GDM1 (cell line): ENCODE measurements at places on chromosomes 12 and 14.

- DNase-seq = no peak
These were observed 188.6 kb upstream of the SOX5 start for GRCh38 chr12:24138041-24138440.

- no peak for DNase-seq
These were observed 56.2 kb downstream of the SSPN start for GRCh38 chr12:26251600-26251999.

DNA sequence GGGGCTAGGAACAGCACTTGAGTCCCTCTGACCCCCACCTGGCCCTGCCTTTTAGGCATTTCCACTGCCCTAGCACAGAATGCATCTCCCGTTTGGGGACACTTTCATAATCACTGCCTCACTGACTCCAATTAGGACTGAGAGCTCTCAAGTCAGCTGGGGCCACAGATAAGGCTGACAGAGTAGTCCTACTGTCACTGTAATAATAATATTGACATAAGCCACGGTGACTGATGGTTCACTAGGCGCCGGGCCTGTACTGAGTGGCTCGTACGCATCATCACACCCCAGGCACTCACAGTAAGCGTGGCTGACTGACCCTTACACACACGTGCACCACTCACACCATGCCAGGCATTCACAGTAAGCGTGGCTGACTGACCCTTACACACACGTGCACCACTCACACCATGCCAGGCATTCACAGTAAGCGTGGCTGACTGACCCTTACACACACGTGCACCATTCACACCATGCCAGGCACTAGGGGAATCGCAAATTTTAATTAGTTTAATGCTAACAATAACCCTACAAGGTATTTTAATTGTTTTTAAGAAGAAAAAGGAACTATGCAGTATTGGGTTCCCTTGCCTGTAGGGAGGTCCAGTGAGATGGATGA is 87.7 kb downstream of the CHGA start:
- no peak for DNase-seq

GRCh38 chr12:75883241-75883640 is 148.3 kb downstream of the PHLDA1 start:
- no peak for DNase-seq

DNA sequence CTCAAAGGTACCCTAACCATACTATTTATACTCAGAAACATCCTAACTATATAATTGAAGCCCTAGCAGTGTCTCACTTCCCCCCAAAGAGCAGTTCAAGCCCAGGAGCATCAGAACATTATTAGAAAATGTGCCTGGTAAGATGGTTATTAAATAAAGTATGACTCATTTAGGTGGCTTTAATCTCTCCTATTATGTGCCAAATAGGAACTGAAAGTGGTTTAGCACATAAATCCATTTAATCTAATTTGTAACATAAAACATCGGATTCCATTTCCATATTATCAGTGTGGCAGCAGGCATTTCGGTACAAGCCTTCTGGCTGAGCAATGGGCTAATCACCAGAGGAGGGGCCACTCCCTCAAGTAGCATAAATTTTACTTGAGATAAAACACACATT is 395.2 kb upstream of the TMTC1 start:
- no peak for DNase-seq

DNA sequence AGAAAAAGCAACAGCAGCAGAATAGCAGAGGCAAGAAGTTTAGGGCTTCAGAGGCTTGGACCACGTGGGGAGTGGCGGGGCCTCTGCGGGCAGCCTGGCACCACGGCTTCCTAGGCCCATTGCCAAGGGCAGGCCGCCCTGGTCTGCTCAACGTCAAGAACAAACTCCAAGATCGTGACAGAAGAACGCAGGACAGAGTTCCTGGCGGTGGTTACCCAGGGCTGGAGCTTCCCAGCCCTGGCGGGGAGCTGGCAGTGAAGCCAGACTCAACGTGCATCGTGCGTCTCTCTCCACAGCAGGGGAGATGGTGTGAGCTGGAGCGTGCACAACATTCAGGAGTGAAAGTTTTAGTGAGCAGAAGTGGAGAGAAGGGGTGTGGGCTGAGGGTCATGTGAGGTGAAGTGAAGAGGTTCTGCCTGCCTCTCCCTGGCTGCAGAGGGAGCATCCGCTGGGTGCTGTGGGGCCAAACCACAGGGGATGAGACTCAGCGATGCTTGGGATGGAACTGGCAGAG is 13.9 kb upstream of the CACNA2D4 start:
- no peak for DNase-seq

- no peak for DNase-seq
These were observed 72.2 kb downstream of the TGFB3 start for GRCh38 chr14:75909630-75910029.

- DNase-seq = no peak
These were observed 1.2 kb downstream of the RPLP0 start for GRCh38 chr12:120199595-120200306.

- no peak for DNase-seq
These were observed 1299.9 kb downstream of the FSCB start for GRCh38 chr14:43207189-43207588.

DNA sequence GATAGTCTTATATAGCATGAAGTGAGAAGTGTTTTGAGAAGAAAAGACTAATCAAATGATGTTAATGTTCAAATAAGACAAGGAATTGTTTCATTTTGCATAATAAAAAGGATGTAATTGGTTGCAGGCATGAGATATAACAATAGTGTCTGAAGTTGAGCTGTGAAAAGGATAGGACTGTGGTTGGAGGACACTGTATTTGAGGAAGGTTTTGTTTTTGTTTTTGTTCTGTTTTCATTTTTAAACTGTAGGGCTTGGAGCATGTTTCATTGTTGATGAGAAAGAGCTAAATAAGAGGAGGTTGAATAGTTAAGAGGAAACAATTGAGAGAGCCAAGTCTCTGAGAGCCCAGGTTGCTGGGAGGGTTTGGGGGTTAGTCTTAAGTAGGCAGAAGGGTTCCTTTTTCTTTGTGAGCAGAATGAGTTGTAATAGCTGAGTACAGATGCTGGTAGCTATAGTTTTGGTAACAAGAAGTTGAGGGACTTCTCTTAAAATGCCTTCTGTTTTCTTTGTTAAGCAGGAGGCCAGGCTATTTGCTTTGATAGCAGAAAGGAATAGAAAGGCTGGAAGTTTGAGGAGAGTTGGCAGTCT is 58.4 kb downstream of the CCDC91 start:
- no peak for DNase-seq

DNA sequence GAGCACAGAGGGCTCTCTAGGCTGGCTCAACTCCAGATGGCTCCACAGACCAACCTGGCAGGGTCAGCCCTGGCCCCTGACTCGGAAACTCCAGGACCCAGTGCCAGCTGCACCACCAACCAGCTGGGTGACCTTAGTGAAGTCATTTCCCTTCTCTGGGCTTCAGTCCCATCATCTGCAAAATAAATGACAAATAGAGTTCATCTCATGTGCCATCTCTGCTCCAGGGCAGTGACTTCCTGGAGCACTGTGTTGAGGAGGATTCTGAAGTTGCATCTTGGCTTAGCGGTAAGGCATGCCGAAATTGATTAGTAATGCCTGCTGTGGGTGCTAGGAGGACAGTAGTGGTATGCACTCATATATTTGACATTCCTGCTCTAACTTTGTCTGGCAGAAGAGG is 31.5 kb downstream of the DTX1 start:
- DNase-seq = no peak

DNA sequence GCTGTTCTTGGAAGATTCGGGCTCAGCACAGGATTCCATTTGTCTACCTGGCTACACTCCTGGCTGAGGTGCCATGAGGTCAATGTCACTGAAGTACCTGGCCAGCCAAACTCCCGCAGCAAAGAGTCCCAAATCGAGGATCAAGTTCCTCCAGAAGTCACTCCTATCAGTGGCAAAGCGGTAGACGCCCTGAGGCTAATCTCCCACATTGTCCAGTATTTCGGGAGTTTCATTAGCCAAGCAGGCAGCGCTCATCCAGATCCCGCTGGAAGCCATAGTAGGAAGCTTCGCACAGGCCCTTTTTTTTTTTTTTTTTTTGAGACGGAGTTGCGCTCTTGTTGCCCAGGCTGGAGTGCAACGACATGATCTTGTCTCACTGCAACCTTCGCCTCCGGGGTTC is 8.9 kb upstream of the AACS start:
- no peak for DNase-seq

DNA sequence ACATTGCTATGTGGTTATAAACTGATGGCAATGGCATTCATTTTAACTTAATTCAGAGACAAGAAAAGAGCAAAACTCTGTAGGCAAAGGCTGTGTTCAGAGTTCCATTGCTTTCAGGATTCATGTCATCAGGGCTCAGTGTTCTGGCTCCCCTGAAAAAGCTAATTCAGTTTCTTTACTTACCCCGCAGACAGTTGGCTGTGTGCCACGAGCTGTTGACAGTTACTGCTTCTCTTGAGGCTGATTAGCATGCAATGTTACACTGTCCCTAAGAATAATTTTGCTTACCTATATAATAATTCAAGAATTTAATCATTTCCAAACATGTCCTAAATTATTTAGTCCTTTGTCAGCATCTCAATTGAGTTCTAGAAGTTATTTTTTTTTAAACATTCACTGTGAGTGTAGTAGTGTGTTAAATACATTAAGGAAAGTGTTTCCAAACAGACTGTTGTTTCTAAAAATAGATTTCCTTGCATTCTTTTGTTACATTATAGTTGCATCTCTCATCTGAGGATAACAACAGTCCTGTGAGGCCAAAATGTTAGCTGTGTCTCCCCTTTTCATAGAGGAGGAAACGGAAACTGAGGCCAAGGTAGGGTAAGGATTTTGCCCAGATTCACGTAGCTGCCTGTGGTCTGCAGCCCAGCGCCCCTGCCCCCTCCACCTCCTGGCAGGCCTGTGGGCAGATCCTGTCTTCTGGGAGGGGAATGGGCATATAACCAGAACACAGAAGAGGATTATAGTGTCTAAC is 98.6 kb downstream of the PELI2 start:
- DNase-seq = no peak

DNA sequence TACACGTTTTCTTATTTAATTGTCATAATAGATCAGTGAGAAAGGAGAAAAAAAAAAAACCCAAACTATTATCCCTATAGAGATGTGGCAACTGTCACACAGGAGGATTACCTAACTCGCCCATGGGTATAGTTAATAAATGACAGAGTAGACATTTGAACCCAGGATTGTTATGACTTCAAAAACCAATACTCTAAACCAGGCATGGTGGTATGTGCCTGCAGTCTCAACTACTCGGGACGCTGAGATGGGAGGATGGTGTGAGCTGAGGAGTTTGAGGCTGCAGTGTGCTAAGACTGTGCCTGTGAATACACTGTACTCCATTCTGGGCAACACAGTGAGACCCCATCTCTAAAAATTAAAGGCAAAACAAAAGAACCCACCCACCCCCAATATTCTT is 114.5 kb downstream of the DENND5B start:
- no peak for DNase-seq

GRCh38 chr14:101813833-101814232 is 52.3 kb downstream of the PPP2R5C start:
- DNase-seq = no peak

DNA sequence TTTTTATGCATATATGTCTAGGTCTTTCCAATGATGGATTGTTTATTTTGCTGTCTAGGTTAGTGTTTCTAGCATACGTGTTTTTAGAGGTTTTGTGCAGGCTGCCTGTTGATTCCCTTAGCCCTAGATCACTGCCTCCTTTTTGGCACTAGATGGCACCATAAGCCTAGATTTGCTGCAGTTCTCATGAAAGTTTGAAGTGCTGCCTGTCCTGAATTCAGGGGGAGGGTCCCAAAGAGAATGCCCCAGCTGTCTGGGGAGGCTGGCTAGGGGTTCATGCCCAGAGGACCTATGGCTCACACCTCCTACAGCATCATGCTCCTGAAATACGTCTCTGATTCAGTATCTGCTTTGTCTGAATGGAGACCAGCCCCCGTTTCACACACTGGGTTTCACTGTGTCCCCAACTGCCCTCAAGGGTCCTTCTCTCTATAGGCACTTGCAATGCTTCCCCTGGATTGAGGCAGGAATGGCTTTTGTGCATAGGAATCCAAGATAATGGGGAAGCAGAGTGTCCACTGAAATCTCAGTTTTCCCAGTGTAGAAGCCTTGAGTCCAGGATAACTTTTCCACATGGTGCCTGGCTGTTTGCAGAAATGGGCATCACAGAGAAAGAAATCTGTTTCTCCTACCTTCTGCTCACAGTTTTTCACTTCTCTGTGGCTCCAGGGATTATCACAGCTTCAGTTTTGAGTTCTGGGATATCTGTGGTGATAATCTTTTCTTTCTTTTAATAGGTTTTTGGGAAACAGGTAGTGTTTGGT is 14.2 kb upstream of the TXNRD1 start:
- peak; percentile 49 for DNase-seq

DNA sequence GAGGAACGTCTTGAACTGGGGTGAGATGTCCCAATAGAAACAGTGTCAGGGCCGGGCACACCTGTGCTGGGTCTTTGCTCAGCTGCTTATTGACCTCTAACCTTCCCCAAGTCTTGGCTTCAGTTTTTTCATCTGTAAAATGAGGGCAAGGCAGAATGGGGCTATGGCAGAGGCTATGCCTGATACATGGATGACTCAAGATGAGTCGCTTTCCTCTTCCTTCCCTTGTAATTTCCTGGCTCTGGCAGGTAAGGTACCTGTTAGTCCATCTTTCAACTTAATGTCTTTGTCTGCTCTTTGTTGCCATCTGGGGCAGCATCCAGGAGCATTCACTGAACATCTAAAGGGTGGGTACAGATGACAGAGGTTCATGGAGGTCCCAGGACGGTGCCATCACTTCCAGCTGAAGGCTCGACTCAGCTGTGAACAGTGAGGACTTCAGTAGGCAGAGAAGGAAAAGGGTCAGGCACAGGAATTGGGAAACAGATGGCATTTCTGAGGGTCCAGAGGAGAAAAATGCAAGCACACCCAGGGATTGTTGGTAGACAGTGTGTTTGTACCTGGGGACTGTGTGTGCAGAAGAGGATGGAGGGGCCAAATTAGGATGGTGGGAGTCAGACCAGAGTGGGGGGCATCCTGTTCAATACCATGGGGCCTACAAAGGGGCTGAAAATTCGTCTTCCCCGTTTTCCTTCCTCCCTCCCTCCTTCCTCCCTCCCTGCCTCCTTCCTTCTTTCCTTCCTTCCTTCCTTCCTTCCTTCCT is 268.3 kb downstream of the VRK1 start:
- DNase-seq = no peak

- no peak for DNase-seq
These were observed 164.2 kb upstream of the ATF7IP start for GRCh38 chr12:14201291-14201690.

DNA sequence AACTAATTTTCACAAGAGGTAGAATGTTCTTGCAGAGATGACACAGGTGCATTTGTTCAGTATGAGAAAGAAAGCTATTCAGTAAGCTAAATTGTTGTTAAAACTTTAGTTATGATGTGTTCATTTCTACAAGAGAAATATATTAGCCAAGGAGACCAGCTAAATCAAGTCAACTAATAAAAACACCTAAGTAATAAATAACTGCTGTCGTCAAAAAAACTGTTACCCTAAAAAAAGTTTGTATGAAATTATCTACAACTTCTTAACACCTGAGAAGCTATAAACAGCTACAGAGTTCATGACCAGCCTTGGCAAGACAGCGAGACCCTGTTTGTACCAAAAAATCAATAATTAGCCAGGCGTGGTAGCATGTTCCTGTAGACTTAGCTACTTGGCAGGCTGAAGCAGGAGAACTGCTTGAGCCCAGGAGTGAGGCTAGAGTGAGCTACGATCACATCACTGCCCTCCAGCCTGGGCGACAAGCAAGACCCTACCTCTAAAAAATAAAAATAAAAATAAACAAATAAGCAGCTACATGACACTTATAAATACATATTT is 67.6 kb upstream of the AP4S1 start:
- DNase-seq = no peak

- no peak for DNase-seq
These were observed 45.8 kb upstream of the TMEM132D start for GRCh38 chr12:129949651-129950050.
